ENCODE measurements at places on chromosomes 4 and X.

GRCh38 chr4:149914119-149915115, 98.8 kb upstream of the IQCM start:
- no peak for DNase-seq

DNA sequence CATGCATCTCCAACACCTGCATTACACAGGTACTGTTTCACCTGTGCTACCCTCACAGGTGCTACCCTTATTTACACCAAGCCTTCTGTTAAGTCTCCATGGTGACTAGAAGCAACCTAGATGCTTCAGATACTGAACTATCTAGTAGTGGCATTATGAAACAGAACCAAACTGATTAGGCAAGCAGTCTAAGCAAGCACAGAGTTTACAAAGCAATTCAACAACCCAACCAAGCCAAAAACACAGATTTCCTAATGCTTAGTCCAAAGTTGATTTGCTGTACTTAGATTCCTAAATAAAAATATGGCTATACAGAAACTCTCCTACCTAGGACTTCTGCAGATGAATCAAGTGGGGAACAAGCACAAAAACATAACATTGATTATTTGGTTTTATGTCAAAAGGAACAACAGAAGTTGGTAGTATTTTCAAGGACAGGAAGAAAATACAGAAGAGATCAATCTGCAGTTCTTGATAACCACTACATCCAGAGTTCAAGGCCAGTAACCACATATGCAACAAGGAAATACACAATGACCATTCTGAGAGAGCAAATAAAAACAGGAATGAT, 3.2 kb downstream of the TAPT1 start:
- DNase-seq, result no peak

DNA sequence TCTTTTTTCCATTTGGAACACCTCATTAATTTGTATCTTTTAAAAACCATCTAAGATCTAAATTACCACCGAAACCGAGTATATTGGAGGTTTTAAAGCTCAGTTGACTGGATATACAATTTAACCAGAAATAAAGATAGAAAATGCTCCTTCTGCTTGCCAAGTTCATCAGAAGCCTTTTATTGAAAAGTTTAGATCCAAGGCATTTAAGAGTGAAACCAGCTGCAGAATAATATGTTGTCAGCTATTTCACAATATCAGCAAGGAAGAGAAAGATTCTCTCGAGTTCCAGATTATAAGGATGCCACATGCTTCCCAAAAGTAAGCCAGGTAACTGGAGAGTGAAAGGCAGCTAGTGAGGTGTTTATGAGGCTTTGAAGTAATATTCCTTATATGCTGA, 217.4 kb downstream of the DCTD start:
- DNase-seq, result no peak

GRCh38 chrX:19734111-19734510, 153.3 kb downstream of the SH3KBP1 start:
- DNase-seq, result no peak
